ENCODE measurements at places on chromosomes 7 and 10.

- DNase-seq, result peak; percentile 41
These were observed 29.8 kb downstream of the MTURN start for GRCh38 chr7:30164567-30164966.

- peak; percentile 63 for DNase-seq
These were observed 11.8 kb upstream of the ACBD5 start for GRCh38 chr10:27252267-27253000.

DNA sequence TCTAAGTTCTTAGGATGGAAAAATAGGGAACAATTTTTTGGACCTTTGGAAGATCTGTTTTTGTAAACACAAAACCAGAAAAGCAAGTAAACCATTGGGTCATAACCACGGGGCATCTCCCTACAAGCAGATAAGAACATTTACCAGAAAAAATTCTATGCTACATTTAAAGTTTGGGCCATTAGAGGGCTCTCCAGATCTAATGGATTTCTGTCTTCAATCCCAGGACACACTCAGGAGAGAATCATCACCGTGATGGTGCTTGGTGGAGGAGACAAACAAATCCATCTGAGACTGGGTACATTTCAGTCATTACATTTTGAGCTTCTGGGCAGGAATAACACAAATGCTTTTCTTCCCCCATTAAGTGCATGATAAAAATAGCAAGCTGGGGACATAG lies 178.4 kb upstream of the TARP start:
- DNase-seq, result no peak

- DNase-seq, result no peak
These were observed 166.3 kb upstream of the RNF32 start for GRCh38 chr7:156474241-156474743.

- DNase-seq, result no peak
These were observed 1.6 kb downstream of the ZNF746 start for GRCh38 chr7:149495785-149496641.

DNA sequence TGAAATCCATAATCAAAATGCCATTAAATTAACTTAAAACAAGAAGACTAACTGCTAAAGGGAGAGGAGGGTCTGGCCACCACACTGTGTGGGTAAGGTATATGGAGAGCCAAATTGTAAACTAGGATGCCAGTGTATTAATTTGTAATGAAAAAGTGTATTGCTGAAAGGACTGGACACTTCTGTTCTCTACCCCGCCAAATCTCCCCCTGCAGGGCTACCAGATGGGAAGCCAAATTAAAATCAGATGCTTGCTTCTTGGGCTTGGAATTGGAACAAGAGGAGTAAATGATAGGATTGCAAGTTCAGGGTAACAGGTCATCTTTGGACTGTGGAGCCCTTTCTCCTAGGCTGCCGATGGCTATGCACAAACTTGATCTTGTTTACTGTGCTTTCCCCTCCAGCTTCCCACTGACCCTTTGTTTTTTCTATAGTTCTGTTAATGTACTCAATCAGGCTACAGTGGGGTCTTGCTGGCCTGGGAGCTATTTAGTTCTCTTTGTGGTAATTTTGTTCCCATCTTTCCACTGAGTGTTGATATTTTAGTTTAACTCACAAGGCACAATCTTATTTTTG lies 932.1 kb upstream of the C7orf33 start:
- no peak for DNase-seq

GRCh38 chr7:148242294-148242821 lies 348.2 kb upstream of the C7orf33 start:
- no peak for DNase-seq

GRCh38 chr7:86958380-86958779 lies 101.1 kb downstream of the ELAPOR2 start:
- no peak for DNase-seq

DNA sequence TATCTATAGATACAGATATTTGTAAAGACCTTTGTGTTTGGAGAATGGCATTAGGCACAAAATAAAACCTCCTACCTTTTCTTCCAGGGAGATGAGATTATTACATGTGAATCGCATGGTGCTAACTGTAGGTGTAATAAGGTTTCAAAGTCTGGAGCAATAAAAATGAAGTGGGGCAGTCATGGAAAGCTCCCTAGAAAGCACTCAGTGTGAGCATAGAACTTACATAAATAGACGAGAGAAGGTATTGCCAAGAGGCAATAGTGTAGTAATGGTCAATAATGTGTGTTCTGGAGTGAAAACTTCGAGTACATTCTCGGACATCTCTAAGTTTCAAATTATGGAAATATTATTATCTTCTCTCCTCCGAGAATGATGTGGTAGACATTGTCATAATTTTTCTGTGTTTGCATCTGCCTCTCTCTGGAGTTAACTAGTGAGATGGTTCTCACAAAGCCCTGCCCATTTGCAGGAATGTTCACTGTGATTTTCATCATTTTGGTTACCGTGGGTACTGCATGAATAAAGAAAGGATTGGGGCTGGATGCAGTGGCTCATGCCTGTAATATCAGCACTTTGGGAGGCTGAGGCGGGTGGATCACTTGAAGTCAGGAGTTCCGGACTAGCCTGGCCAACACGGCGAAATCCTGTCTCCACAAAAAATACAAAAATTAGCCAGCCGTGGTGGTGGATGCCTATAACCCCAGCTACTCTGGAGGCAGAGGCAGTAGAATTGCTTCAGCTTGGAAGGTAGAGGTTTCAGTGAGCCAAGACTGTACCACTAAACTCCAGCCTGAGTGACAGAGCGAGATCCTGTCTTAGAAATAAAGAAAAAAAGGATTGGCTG lies 10.6 kb downstream of the VIM start:
- no peak for DNase-seq

DNA sequence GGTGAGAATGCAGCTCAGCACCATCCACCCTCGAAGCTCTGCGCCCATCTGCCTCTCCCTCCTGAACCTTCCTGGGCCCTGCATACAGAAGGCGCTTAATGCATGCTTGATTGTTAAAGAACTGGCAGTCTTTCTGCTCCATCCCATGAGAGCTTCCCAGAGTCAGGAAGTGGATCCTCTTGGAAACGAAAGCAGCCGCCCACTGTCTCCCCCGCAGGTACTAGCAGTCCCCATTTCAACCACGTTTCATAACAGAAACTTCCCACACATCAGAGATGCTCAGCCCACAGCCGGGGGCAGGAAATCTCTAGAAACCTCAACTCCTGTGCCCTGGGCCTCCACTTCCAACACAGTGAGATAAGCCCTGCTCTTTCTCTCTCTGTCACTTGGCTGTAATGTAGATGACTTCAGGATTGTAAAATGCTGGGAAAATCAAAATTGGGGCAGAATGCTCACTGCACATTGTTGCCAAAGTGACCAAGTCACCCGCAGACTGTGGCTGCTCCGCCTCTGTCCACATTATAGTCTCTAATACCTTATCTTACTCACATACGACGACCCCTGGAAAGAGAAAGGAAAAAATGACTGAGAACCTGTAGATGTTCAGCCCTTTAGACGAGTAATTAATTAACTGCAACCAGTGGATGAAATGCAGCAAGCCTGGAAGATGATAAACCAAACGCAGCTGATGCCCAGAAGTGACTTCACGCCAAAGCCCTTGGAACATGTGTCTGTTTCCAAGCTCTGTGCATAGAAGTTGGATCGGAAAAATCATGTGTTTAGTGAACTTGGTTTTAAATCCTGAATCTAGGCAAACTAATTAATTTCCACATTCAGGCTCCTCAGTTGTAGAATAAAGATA lies 28.5 kb downstream of the GSDME start:
- DNase-seq, result no peak

GRCh38 chr7:153604-154003 lies 38.8 kb upstream of the FAM20C start:
- no peak for DNase-seq
